ENCODE measurements at places on chromosomes 5 and 9. TPM values are rescaled to one million over a fixed set of nuclear protein-coding genes. Genes with fewer than 3 reads are reported as not detected.

ERGIC1 gene
- 40.2 TPM for total RNA-seq

PDLIM4 gene
- 0.45 TPM for total RNA-seq

RNF224 gene
- total RNA-seq, result not detected

TLR4 gene
- 0.11 TPM for total RNA-seq

MRPL41 gene
- 39.2 TPM for total RNA-seq

TSSK1B gene
- total RNA-seq, result not detected

Data from T-helper 2 cell treated with Interferon-gamma antibody and Interleukin-4, amounts not matched to agents 100 ng/mL and 5 ng/mL, for 36 hours (primary cell).